ENCODE measurements at places on chromosomes 2 and 18. TPM values are rescaled to one million over a fixed set of nuclear protein-coding genes. Genes with fewer than 3 reads are reported as not detected.
A peak's percentile ranks its signal among the peaks of the same experiment; 100 is the strongest.

- no peak for DNase-seq
These were observed 169.8 kb upstream of the NCK2 start for GRCh38 chr2:105574796-105575344.

PMAIP1 gene
- 3.0 TPM for polyA plus RNA-seq

DNA sequence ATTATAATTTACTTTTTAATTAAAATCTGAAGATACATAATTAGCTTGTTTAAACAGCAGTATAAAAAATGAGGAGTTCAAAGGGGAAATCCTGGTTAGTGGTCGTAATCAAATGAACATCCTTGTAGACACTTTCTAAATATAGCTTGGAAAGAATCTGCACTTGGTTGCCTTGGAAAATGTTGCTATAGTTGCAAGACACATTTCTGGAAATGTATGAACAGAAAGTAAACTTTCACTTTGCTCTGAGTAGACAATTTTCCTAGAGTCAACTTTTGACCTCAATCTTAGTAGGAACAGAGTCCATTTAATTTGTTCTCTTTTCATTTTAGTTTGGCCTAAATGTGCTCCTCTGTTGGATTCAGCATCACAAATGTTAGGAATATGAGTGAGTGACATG is 38.3 kb downstream of the GCA start:
- DNase-seq = peak; percentile 69

- DNase-seq = no peak
These were observed 87.9 kb downstream of the ZNF804A start for GRCh38 chr2:184685999-184686841.

- DNase-seq = no peak
These were observed 18.3 kb downstream of the CELF4 start for GRCh38 chr18:37547196-37547827.

GRCh38 chr18:69469444-69469919 is 68.8 kb downstream of the DOK6 start:
- DNase-seq = no peak

C2orf72 gene
- 0.35 TPM for polyA plus RNA-seq

ANKRD29 gene
- 40.4 TPM for polyA plus RNA-seq

GRCh38 chr18:45370255-45371010 is 244.8 kb upstream of the SLC14A2 start:
- DNase-seq = no peak

PDE1A gene
- 16.0 TPM for polyA plus RNA-seq

ATP8B1 gene
- 19.6 TPM for polyA plus RNA-seq

DNA sequence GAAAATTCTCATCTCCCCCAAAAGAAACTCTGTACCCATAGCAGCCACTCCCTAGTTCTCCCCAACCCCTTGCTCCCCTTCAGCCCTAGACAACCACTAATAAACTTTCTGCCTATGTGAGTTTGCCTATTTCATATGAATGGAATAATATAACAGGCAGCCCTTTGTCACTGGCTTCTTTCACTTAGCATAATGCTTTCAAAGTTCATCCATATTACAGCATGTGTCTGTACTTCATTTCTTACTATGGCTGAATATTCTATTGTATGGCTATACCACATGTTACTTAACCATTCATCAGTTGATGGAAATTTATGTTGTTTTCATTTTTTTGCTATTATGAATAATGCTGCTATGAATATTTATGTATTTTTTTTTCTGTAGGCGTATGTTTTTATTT is 442.9 kb downstream of the SLC4A3 start:
- no peak for DNase-seq

DNA sequence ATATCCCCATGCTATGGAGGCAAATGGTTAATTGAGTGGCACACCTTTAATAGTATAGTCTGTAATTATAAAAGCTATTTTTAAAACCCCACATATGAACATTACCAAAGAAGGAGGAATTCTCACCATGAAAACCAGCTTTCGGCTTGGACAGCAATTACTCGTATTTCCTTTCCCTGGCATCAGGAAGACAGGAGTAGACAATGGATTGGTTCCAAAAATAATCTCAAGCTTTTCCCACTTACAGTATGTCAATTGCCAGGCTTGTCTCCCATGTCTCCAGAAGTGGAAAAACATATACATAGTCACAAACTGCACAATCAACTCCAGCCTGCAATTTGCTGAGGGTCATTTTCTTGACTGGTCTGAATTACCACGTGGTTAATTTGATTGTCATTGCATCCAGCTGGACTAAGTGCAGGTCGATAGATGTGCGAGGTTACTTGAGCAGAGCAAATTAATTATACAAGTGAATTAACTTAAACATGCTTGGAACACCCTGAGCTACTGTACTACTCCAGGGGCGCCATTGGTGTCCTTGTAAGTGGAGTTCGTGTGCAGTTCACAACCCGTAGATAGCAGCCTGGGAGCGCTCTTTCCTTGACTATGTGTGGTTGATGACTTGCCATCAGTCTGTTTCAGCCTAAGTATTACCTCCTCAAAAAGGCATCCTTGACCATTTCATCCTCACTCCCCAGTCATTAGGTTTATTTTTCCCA is 124.3 kb upstream of the PELI1 start:
- DNase-seq = no peak

PARD6G gene
- polyA plus RNA-seq = 20.5 TPM

CXCR1 gene
- polyA plus RNA-seq = 0.18 TPM
